ENCODE measurements at places on chromosomes 5 and 9.
A peak's percentile ranks its signal among the peaks of the same experiment; 100 is the strongest.

GRCh38 chr9:136835932-136836904 lies 6.1 kb upstream of the AJM1 start:
- no peak for DNase-seq

DNA sequence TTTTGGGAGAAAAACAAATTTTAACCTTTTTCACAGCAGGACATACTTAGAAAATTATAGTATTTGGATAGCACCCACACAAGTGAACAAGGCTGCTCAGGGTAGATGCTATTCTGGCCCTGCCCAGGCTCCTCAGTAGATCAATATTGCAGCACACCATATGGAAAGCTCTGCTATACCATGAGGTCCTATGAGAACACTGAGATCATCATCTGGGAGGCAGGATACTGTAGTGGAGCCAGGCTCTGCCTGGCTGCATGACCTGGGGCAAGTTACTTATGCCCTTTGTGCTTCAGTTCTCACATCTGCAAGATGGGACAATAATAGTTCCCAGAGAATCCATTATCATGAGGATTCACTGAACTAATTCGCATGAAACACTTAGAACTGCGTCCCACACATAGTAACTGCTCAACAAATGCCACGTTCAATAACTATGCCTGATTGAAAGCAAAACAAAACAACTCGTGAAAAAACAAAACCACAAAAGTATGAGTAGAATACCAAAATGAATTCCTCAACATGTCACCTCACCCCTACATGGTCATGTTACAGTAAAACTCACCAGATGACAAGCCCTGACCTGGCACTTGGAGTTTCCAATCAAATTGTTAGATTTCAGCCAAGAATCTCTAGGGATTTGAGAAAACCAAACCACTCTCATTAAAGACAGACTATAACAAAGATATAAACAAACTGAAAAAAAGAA lies 31.9 kb downstream of the ARSB start:
- no peak for DNase-seq

DNA sequence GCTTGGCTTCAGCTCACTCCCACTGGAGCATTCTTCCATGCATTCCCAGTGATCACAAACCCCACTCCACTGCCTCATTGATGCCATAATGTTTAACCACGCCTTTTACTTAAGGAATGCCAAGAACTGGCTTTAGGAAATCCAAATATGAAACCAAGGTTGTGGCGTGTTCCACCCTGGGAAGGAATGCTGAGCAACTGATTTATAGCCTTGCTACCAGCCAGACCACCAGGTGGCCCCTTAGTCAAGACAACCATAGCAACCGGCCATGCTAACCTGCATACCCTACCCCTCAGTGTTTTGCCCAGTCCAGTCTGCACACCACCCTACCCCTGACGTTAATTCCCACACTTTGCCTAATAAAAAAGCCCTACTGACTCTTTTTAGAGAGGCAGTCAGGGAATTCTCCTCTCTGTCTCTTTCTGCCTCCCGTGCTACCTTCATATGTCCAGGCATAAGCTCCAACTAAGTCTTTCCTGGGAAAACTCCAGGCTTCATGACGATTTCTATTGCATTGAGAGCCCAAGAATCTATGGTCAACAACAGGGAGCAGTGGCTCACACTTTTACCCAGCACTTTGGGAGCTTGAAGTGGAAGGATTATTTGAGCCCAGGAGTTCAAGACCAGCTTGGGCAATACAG lies 27.0 kb upstream of the PRRC2B start:
- peak; percentile 58 for DNase-seq

- no peak for DNase-seq
Observed at GRCh38 chr5:139140591-139141071, 57.5 kb downstream of the SIL1 start.

- DNase-seq, result peak; percentile 9
Observed at GRCh38 chr5:175700991-175701390, 43.1 kb downstream of the HRH2 start.

DNA sequence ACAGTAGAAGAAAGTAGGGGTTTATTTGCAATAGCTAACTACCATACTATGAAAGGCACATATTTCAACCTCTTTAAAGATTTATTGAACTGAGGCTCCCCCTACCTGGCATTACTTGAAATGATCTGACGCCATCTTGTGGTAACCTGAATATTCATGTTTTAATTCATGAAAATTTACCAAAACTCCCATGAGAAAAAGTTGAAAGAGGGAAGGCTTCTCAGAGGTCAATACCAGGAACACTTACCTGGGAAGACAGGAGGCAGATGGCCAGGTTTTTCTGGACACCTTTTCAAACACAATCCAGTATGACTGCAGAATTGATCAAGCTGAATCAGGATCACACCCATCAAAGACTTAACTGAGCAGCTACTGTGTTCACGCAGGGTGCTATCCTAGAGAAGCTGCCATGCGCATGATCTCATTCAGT lies 9.4 kb downstream of the PRELID2 start:
- DNase-seq, result no peak

- DNase-seq, result peak; percentile 70
Observed at GRCh38 chr5:33891788-33892619, at the start of gene ADAMTS12. TSS of gene ADAMTS12 (minus strand) at chr5:33891990. CDS start at chr5:33891856, 134 bp downstream.

- no peak for DNase-seq
Observed at GRCh38 chr5:99019812-99020697, 91.2 kb upstream of the CHD1 start.

DNA sequence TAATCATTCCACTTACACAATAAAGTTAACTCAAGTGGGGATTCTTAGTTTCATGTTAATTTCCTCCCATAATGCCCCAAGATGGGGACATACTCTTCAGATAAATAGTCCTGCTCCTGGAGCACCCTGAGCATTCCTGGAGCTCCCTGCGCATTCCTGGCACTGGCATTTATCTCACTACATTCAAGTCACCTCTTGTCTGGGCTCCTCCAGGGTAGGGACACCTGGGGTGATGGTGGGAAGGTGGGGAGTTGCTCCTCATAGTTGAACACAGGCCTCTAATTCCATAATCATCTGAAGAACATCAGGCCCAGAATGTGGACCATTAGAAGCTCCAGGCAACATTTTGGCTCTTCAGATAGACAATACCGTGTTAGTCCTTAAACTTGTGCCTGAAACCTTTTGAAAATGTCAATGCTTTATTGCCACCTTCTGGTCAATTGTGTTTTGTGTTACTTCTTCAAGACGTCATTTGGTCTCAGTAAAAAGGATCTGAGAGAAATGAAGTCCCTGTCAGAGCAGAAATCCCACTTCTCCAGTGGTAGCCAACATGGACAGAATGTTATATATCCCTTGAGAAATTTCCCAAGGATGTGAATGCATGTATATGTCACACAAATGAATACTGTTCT lies 14.2 kb upstream of the AGGF1 start:
- DNase-seq, result no peak

DNA sequence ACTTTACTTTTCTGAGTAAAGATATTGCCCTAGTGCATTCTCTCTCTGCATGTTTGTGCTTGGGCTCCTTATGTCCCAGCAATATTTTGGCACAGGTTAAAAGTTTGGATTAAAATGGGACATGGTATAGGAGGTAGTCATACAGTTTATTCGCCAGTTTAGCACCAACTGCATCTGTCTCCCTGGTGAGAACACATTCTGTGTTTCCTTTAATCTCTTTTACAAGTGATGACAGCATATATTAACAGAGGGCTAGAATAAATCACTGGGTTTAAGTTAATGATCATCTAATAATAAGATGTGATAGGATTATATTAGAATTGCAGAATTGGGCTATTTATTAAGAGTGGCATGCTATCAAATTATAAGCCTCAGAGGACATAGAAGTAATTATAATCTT lies 550.1 kb downstream of the LRRC70 start:
- no peak for DNase-seq

DNA sequence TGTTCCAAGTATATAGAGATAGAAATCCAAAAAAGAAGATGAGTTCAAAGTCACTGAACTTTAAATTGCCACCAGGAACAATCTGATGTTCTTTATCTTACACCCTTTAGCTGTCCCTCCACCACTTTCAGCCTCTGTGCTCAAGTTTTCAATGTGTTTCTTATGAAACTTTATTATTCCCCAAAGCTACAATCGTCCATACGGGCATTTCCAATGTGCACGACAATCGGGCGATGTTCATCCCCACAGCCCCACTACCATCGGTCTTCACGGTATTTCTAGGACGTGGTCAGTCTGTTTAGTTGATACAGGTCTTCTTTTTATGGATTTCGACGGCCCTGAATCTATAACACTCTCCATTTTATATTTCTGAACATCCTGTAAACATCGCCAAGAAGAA lies 238.7 kb upstream of the DAP start:
- DNase-seq, result no peak

DNA sequence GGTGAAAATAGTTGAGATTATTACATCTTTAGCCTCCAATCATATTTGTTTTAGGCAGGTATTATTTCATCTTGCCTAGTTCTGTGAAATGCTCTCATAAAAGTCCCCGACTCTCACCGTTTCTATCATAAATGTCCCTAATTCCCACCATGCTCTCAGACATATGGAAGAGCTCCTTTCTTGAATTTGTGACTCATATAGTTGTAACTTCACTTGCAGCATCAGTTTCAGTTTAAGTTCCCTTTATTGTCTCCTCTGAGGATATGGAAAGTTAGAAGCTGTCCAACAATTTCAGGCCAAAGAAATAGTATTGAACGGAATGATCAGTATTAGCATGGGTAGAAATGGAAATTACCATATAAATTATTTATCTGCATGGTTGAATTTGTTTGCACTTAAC lies 187.5 kb upstream of the NR4A3 start:
- DNase-seq, result no peak

GRCh38 chr9:86443992-86444391 lies 89.8 kb upstream of the TUT7 start:
- DNase-seq, result no peak

- DNase-seq, result peak; percentile 83
Observed at GRCh38 chr9:87148331-87149104, 201.2 kb upstream of the GAS1 start.

DNA sequence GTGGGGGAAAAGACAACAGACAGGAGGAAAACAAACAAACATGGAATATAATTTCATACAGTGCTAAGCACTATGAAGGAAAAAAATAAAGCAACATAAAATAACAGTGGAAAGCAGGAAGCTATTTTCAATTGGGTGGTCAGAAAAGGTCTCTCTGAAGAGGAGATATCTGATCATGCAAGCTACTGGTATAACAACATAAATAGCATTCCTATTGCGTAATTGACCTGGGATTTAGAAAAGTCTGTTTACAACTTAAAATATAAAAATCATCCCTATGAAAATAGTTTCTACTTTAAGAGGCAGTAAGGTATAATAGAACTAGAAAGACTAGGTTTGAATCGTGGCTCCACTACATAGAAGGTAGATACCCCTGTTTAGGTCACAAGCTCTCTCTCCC lies 61.4 kb downstream of the FBXW11 start:
- no peak for DNase-seq

- DNase-seq, result no peak
Observed at GRCh38 chr5:176797456-176798050, 12.8 kb upstream of the UNC5A start.

DNA sequence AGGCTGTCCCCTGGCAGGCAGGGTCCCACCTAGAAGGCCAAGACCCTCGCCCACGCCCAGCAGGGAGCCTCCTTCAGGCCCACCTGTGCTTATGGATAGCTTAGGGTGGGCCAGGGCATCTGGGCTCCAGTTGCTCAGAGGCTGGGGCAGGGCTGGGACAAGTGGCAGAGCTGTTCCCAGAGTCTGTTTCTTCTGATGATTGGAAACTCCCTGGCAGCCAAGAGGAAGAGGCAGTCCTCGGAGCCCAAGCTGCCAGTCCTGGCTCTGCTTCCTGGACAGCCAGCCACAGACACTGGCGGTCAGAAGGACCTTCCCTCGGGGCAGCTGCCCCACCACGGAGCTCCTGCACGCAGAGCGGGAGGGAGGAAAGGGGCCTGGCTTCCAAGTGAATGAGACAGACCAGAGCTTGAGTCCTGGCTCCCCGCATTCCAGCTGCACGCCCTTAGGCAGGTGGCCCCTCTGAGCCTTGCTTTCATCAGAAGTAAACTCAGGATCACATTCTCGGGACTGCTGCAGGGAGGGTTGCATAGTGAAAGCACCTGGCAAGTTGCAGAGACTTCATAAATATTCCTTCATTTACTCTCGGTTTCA lies 37.9 kb upstream of the GABRP start:
- DNase-seq, result peak; percentile 84

GRCh38 chr9:135743021-135743420 lies 41.0 kb downstream of the KCNT1 start:
- DNase-seq, result no peak

GRCh38 chr9:109681301-109681700 lies 98.7 kb upstream of the PALM2AKAP2 start:
- no peak for DNase-seq

DNA sequence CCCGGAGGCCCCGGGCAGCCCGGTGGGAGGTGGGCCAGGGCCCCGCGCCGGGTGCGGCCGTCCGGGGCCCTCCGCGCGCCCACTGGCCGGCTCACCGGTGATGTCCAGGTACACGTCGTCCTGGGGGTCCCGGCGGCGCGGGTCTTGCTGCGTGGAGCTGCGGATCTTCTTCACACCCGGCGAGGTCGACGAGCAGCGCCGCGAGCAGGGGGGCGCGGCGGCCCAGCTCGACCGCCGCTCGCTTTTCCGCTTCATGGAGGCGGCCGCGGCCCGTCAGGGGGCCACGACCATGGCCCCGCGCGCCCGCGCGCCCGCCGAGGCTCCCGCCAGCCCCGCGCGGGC lies 548 bp downstream of the CDC14B start:
- DNase-seq, result no peak

- no peak for DNase-seq
Observed at GRCh38 chr5:61632064-61632463, 300.0 kb downstream of the ZSWIM6 start.

GRCh38 chr5:119470851-119471451 lies 18.7 kb downstream of the HSD17B4 start:
- no peak for DNase-seq

GRCh38 chr5:180825768-180826525 lies 23.3 kb upstream of the MGAT1 start:
- DNase-seq, result no peak

GRCh38 chr5:135185481-135186065 lies 151.5 kb upstream of the PITX1 start:
- no peak for DNase-seq

DNA sequence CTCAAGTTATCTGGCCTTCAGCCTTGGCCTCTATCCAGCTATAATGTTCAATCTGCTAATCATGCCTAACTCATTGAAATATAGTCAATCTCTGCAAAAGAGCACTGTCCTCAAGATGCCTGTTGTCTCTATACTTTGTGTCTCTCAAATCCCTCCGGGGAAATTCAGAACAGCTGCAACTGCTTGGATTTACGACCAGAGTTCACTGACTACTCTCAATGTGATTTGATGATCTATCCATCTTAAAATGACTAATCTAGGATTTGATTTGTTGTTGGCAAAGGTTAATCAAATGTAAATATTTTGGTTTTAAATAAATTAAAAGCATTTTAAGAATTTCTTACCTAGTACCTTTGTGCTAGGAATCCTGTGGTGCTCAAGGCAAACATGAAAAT lies 40.9 kb downstream of the SVEP1 start:
- no peak for DNase-seq

GRCh38 chr5:154949781-154950180 lies 8.9 kb downstream of the MRPL22 start:
- no peak for DNase-seq

- DNase-seq, result no peak
Observed at GRCh38 chr5:98535901-98536300, 237.6 kb upstream of the RGMB start.

GRCh38 chr5:152427721-152428120 lies 22.6 kb upstream of the NMUR2 start:
- DNase-seq, result no peak

Data from WTC11 (cell line).